Left lobe of liver (tissue), 2 donors: ENCODE measurements at places on chromosomes 3 and 15. TPM values are rescaled to one million over a fixed set of nuclear protein-coding genes. Genes with fewer than 3 reads are reported as not detected.

The GOLGA6D gene
- 0.45 TPM for total RNA-seq

The SEMA5B gene
- 1.0 TPM for total RNA-seq

The SCN11A gene
- total RNA-seq, result 0.15 TPM

The GP5 gene
- total RNA-seq, result 0.10 TPM

DNA sequence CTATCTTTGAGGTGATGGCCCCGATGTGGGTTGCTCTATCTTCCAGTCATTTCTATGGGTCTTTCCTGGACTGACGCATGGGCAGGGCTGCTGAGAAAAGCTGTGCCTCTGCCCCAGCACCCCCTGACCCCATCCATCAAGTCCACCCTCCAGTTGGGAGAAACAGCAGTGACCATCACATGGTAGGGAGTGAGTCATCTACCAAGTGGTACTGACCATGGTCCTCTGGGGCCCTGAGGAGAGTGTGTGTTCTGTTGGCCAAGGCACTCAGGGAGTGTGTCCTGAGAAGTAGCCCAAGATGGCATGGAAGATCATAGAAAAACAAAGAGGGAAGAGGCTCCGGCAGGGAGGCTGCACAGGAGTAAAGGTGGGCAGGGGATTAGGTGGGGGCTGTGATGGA, 1.6 kb upstream of the DNAH1 start:
- no peak for DNase-seq

- no peak for DNase-seq
These were observed 5.4 kb upstream of the HEG1 start for GRCh38 chr3:125061170-125061569.

GRCh38 chr15:93451265-93451664, 362.3 kb upstream of the RGMA start:
- no peak for DNase-seq

GRCh38 chr3:115671761-115672455, 48.6 kb downstream of the GAP43 start:
- no peak for DNase-seq

DNA sequence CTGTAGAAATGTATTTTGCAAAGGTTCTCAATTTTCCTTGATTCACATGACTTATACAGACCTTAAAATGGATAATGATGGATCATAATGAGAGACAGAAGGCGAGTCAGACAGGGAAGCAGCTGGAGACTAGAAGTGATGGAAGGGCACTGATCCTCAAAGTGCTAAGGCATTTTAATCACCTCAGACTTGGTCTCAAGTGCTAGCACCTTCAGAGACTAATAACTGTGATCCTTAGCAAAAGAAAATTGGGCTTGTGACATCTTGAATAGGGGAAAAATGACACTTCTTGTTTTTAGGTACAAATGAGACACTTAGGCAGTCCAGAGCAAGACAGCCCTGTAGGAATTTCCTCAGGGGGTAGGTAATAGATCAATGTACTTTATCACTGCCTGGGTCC, 1011.7 kb downstream of the SQOR start:
- DNase-seq, result no peak

DNA sequence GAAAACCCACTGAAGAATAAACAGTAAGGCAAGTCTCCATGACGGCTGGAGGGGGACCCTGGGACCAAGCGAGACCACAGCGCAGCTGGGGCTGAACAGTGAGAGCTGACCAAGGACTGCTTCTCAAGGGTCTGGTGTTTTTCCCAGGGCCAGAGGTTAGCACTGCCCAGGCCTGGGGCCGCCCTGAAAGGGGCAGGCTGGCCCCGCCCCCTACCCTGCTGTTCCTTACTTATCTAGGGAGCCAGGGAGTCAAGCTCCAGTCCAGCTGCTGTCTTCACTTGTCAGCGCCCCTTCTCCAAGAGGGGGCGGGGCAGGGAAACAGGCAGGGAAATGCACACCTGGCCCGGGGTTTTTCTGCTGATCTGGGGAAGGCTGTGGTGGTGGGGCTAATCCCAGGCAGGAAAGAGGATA, 51.6 kb upstream of the HACD2 start:
- DNase-seq, result no peak

DNA sequence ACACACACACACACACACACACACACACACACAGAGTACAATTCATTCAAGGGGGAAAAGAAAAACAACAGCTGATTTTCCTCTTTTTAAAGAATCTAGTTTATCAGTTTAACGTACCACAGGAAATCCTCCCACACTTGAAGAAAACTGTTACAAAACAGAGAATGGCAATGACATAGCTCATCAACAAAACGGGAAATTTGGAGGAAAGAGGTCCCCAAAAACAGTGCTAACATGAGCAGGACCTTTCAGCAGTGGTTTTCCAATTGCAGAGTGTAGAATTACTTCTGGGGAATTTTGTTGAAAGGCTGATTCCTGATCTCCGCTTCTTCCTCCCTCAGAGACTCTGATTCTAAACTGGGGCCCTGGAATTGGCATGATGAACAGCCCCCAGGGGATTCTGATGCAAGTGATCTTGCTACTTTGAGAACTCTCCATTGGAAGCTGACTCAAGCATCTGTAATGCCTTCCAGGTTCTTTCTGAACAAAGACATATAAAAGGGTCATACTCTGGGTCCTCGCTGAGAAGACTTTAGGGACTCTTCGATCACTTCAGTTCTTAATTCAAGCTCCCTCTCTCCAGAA, 442.6 kb upstream of the PROK2 start:
- DNase-seq, result no peak

DNA sequence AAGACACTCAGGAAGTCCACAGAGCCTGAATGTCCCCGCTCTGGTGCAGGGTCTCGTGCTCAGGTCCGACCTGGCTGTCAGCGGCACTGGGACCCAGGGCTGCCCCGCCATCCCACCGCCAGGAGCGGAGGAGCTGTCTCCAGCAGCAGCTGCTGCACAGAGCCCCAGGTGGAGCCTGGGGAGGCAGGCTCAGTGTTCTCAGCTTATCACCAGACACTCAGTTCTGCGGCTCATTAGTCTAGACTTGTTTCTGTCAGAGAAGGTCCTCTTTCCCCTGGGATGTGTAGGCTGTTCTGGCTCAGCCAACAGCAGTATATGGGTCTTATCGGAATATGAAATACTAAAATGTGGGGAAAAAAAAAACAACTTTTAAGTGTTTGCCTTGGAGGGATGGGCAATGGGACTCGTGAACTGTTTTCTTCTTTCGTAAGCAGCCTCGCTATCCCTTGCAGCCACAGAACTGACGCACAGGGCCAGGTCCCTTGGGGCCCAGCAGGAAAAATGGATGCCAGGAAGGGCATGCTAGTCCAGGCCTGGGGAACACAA, 75.9 kb downstream of the KLF13 start:
- no peak for DNase-seq

DNA sequence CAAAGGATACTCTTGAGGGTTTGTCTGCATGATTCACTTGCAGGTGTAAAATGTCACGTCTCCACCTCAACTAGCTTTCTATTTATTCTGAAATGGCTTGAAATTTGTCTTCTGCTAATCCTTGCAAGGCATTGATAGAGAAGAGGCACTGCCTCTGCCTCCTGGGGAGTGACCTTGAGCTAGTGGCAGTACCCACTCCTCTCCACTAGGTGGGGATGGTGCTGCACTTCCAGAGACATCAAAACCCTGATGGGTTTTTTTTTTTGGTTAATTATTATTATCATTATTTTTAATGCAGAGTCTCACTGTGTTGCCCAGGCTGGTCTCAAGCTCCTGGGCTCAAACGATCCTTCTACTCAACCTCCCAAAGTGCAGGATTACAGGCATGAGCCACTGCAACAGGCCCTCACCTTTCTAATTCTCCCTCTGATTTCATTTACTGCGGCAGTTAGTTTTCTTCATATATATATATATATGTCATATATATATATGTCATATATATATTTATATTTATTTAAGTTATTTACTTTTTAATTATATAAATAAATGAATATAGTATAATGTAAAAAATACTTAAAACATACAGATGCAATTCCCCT, 117.6 kb upstream of the EIF1B start:
- no peak for DNase-seq
